ENCODE measurements at places on chromosomes 7 and 10.

DNA sequence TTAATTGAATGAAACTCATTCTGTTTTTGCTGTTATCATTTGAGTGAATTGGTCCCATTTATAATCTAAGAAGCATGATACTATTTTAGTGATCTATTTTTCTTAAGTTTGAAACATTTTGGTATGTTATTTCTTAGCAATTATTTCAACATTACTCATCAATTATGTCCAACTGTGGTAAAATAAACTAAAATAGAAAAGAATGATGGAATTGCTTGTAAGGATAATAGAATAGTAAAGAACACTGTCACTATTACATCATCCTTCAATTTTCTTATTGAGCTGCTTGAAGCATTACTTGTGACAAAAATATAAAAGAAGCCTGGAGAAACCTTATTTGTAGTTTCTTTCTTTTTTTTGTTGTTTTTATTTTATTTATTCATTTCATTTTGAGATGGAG, 42.4 kb downstream of the ZNF487 start:
- DNase-seq: peak; percentile 27

GRCh38 chr7:102077081-102077480, 209.6 kb upstream of the SH2B2 start:
- DNase-seq: no peak

GRCh38 chr10:33395201-33395600, 60.7 kb upstream of the NRP1 start:
- DNase-seq: no peak

DNA sequence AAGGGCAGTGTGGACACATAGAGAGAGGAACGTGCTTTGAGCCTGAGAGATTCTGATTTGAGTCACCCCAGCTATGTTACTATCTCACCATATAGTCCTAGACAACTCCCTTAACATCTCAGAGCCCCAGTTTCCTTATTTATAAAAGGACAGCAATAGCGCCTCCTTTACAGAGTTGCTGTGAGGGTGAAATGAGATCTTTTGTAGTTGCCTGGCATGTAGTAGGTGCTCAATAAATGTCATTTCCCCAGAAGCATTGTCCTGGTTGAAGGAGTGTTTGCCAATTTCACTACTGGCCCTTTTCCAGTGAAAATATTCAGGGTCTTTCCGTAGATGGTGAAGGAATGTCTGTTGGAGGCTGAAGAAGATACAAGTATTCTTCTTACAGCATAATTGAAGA, 51.3 kb upstream of the FAM180A start:
- no peak for DNase-seq

DNA sequence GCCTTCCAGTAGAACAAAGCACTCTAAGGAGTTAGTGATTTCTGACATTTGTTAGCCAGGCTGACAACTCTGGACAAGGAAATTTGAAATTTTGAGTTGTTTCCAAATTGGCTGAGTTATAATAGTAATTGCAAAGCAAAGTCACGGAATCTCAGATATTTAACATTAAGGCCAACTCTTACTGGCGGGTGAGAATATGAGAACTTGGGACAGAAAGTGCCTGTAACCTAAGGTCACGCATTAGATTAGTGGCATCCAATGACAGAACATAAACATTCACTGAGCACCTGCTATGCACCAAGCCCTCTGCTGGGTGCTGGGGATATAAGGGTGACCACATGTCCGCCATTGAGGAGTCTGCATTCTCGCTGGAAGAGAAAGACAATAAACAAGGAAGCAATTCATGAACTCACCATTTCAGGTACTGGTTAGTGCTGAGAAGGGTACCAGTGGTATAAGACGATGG, 45.5 kb upstream of the CHST15 start:
- DNase-seq: no peak

DNA sequence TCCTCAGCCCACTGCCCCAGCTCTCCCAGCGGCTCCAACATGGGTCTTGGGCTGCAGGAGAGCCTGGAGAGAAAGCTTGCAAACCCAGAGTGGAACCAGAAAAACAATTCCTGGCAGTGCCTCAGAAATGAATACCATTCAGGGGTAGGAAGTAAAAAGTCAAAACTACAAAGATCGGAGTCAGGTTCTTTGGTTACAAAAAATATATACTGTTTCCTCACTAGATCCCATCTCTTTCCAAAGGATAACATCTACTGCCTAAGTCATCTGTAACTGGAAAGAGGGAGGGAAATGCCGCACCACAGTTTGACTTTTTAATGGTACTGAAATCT, 14.9 kb downstream of the CREB3L2 start:
- no peak for DNase-seq

GRCh38 chr7:27196287-27196767, 3.6 kb downstream of the HOXA13 start:
- peak; percentile 86 for DNase-seq

- DNase-seq: peak; percentile 92
Observed at GRCh38 chr10:44752451-44753441, 158.4 kb upstream of the TMEM72 start.

GRCh38 chr7:118040562-118040961, 143.4 kb upstream of the LSM8 start:
- DNase-seq: no peak

- DNase-seq: no peak
Observed at GRCh38 chr10:785089-785860, 95.8 kb upstream of the DIP2C start.

- DNase-seq: no peak
Observed at GRCh38 chr7:139703487-139704307, 74.1 kb downstream of the HIPK2 start.

- DNase-seq: no peak
Observed at GRCh38 chr7:132242192-132242812, 334.0 kb downstream of the PLXNA4 start.

- no peak for DNase-seq
Observed at GRCh38 chr7:87217983-87218653, 1.4 kb downstream of the TMEM243 start.

GRCh38 chr10:43304687-43305333, 37.9 kb upstream of the RASGEF1A start:
- DNase-seq: peak; percentile 53

- no peak for DNase-seq
Observed at GRCh38 chr10:43220657-43221418, 46.0 kb downstream of the RASGEF1A start.

- no peak for DNase-seq
Observed at GRCh38 chr7:74043523-74043951, 15.6 kb downstream of the ELN start.

DNA sequence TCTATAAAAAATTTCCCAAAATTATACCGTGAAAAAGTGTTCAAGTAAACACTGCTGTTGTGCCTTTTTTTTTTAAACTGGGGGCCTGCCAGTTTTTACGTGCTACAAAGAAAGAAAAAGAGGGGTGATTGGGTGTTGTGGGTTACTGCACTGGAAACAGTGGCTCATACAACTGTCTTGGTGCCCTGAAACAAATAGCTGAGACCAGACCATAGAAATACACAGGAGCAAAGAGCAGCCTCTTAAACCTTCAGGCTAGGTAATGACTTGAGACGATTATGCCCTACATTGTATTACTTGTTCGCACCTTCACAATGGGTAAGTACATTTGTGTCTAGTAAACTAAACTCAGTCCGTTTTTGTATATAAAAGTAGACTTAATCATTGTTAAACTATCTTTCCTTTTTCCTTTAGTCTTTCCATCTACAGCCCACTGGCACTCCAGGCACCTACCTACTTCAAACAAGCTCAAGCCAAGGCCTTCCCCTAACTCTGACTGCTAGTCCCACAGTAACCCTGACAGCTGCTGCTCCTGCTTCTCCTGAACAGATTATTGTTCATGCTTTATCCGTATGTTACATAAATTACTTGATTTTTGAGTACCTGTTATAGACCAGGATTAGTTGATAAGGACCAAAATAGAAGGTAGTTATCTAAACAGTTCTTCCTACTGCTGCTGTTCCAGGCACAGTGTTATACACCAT, 26.6 kb downstream of the TMEM243 start:
- DNase-seq: no peak

GRCh38 chr7:39383136-39383535, 183.1 kb upstream of the YAE1 start:
- no peak for DNase-seq

- DNase-seq: no peak
Observed at GRCh38 chr7:96203786-96204185, 118.1 kb downstream of the SLC25A13 start.

GRCh38 chr10:132482090-132482800, 55.3 kb upstream of the INPP5A start:
- DNase-seq: peak; percentile 79

Measured in EL (cell line).